ENCODE measurements at places on chromosomes 11 and 22.
A peak's percentile ranks its signal among the peaks of the same experiment; 100 is the strongest.

- DNase-seq: no peak
Observed at GRCh38 chr22:24871611-24872205, 65.7 kb downstream of the SGSM1 start.

- no peak for DNase-seq
Observed at GRCh38 chr11:45530776-45531175, 134.6 kb downstream of the CHST1 start.

DNA sequence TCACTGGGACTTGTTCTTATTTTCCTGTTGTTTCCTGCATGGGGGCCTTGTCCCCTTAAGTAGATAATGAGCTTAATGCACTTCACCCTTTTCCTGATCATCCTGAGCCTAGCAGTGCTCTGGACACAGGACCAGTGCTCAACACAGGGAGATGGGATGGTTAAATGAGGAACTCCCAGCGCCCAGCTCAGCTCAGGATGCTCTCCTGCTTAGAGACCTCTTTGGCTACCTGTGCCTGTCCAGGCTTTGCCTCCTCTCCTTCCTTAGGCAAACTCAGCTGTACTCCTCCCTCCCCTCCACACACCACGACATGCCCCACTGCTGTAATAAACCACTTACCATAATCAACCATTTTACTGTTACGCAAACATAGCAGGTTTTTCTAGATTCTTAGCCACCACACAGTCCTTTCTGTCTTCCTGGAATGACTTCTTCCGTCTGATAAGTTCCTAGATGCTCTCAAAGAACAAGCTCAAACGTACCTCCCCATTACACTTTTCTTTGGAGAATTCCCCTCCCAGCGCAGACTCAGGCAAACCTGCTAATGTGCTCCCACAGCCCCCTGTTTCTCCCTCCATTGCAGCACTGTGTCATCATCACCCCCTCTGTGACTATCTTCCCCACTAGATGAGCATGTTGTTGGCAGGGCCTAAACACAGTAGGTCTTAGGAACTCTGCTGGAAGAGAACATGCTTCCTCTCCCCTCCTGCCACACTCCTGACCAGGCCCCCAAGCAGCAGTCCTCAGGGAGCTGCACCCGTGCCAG lies 113.6 kb downstream of the MICAL2 start:
- no peak for DNase-seq

GRCh38 chr11:7672276-7672959 lies 882 bp downstream of the CYB5R2 start:
- DNase-seq: no peak

- DNase-seq: no peak
Observed at GRCh38 chr11:112357488-112357887, 96.8 kb upstream of the PLET1 start.

- no peak for DNase-seq
Observed at GRCh38 chr11:44282620-44283019, 27.3 kb downstream of the ALX4 start.

GRCh38 chr11:5285703-5286340 lies 15.9 kb downstream of the OR51B4 start:
- DNase-seq: no peak

DNA sequence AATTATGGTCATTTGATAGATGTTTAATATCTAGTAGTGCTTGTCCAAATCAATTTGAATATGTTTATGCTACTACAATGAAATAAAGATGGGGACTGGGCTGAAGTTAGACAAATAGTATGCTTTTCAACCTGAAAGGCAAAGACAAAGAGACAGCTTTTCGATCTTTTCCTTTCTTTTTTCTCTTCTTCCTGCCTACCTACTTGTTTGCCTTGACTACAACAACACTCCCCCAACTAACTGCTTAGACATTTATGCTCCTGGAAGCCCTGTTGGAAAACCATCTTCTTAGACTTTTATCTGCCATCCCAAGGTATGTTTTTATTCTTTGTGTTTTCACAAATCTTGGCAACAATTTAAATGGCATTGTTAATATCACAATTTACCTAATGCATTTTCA lies 374.4 kb upstream of the DDI1 start:
- DNase-seq: no peak

DNA sequence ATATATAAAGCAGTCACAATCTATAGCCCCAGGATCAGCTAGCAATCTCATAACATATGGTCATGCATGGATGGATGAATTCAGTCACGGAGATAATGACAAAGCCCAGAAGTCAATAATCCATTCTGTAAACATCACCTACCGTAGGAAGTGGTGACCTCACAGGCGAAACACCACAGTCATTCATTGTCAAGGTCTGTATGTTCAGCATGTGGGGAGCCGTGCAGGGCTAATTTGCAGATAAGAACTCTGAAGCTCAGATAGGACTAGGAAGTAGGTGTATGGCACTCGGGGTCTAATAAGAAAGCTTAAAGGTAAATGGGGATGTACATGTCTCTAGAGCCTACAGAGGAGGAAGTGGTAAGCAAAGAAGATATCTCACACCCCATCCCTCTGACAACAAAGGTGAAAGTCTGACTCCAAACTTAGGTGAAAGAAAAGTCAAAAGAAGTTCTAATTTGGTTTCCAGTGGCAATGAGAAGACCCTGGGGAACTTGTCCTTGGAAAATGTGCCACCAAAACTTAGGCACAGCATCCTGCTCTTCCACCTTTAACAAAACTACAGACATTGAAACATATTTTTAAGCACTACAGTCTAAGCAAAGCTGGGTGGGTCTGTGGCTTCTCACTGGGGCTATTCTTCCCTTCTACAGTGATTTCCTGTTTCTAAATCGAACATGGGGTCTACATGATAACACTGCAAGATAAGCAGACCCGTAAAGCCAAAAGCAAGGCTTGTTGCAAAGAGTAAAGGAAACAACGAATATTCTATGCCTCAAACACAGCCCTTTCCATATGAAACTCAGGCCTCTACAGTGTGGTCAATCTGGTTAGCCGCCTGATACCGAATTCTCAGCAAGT lies 5.2 kb downstream of the CRTAM start:
- no peak for DNase-seq

DNA sequence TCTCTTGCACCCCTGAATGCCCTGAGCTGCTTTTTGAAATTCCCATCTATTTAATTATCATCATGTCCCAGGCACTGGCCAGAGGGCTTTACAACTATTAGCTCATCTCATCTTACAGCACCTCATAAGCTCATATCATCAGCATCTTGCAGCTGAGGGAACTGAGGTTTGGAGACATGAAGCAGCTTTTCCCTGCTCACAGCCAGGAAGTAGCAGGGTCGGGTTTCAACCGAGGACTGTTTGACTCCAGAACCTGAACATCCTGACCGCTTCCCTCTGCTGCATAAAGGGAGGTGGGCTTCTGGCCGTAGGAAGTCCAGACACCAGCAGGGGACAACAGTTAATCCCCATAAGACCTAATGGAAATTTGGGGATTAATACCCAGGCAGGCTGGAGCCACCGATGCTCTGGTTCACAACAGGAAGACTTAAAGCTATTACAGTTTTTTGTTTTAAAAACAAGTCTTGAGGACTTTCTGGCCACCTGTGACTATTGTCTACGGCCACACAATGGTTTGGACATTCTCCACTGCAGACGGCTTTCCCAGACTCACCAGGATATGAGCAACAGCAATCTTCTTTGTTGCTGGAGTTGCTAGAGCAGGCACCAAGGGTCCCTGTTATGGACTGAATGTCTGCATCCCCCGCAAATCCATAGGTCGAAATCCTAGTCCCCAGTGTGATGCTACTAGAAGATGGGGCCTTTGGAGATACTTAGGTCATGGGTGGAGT lies 47.4 kb downstream of the CHST1 start:
- DNase-seq: no peak

DNA sequence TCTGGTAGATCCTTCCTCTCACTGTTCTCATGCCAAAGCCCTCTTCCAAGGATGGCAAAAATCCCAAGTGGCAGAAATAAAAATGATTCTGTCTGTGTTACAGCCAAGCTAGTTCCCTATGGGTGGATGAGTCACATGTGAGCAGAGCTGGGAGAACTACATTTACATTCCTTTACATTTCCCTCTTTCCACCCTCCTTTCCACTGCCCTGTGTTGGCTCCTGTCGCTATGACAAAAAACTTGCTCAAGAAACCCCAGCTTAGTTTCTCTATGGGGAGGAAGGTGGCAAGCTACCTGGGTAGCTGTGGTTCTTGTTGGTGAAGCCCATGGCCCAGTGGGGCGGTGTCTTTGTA lies 10.2 kb upstream of the DDB2 start:
- DNase-seq: no peak

DNA sequence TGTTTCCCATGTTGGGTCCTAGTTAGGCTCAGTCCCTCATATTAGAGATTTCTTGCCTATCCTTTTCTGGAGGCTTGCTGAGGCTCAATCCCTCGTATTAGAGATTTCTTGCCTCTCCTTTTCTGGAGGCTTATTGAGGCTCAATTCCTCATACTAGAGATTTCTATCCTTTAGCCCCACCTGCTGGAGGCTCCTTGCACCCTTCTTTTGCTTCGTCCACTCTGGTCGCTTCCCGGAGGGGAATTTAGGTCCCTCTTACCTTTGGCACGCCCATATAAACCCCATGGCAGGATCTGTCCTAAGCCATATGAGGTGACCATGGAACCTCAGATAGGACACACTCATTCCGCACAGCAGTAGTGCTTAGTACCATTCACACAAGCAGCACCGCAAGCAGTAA lies 15.9 kb downstream of the CYP2D6 start:
- DNase-seq: no peak

DNA sequence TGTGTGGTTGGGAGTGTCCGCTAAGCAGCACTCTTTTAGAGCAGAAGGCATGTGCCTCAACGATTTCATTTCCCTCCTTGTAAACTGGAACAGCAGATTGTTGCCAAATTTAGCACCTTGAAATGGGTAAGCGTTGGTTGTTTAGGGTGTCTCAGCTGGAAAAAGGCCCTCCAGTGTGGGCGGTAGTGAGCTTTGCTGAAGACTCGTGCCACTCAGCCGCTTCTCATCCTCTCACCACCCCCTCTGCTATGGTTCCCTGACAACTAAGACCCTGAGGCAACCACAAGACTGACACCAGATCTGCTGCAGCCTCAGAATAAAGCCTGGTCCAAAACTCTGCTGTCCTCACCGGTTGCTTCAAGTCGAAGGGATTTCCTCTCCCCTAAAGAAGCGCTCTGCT lies 9.9 kb upstream of the FERMT3 start:
- no peak for DNase-seq

GRCh38 chr22:32820131-32821119 lies 18.9 kb downstream of the TIMP3 start:
- DNase-seq: no peak

GRCh38 chr11:108204376-108204775 lies 18.1 kb downstream of the NPAT start:
- no peak for DNase-seq

- peak; percentile 91 for DNase-seq
Observed at GRCh38 chr22:45435544-45436139, 22.1 kb downstream of the RIBC2 start.

- DNase-seq: no peak
Observed at GRCh38 chr22:40181323-40181722, 3.6 kb downstream of the TNRC6B start.

DNA sequence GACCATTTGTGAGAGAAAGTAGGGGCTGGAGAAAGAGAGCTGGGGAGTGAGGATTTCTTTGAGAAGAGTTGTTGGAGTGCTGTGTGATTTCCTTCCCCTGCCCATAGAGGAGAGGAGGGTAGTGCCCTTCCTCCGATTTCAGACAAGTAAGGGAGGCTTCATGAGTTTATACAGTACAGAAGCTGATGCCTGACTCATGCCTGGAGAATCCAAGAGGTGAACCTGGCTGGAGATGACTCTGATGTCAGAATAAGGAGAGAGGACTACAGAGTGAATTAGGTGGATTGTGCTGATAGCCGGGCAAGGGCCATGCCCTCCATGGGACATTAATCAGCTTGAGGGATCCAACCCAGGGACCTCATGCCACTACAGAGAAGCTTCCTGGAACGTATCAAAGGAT lies 91.6 kb downstream of the FAR1 start:
- no peak for DNase-seq

- peak; percentile 80 for DNase-seq
Observed at GRCh38 chr11:65298131-65298535, 16.5 kb upstream of the CDC42EP2 start.

- DNase-seq: no peak
Observed at GRCh38 chr11:57179681-57180080, 2.1 kb upstream of the LRRC55 start.

- DNase-seq: no peak
Observed at GRCh38 chr22:43476751-43477725, 65.2 kb downstream of the MPPED1 start.

GRCh38 chr11:86230921-86231434 lies 13.6 kb upstream of the EED start:
- peak; percentile 35 for DNase-seq

- DNase-seq: no peak
Observed at GRCh38 chr11:73547706-73548595, 50.0 kb downstream of the FAM168A start.

GRCh38 chr11:74714904-74715303 lies 16.3 kb downstream of the CHRDL2 start:
- no peak for DNase-seq

- no peak for DNase-seq
Observed at GRCh38 chr11:112610494-112610893, 349.8 kb upstream of the PLET1 start.

DNA sequence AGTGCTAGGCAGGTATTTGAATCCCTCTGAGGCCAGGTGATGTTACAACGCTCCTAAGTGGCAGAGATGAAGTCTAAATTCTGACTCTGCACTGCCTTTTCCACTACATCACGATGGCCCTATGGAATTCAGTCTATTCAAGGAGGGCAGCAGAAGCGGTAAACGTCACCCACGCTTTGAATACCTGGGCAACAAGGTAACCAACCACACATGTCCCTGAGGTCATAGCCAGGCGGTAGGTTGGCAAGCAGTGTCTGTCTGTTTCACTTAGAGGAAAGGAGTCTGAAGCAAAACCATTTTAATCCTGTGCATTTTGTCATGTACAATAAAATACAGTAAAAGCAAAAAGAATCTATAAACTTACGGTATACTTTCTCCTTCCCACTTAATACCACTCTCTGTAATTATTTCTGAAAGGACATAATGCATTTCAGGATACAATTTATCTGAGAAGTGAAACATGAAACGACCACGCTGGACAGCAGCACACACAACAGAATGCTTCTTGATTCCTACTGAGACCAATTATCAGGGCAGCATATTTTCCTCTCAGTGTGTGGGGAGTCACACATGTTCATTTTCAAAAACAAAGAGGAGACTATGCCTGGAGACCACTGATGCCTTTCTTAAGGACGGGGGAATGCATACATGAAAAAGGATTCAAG lies 51.3 kb downstream of the PRDM10 start:
- no peak for DNase-seq

GRCh38 chr11:86931548-86932258 lies 23.5 kb downstream of the FZD4 start:
- no peak for DNase-seq

DNA sequence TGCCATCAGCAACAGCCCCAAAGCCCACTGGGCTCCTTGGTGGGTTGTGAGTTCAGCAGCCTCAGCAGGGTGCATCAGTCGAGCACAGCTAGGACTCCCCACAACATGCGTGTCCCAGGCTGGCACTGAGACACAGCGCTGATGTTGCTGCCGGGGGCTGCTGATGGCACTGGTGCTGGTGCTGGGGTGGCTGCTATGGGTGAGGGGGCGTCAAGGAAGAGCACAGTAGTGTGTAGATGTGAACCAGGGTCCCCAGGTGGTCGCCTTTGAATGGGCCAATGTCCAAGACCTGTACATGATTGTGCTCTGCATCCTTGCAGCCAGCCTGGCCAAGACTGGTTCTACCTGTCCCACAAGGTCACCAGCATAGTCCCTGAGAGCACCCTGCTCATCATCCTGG lies 121.3 kb upstream of the SERPIND1 start:
- DNase-seq: no peak

GRCh38 chr22:16777284-16777924 lies 47.8 kb downstream of the XKR3 start:
- no peak for DNase-seq
